Activated T-cell treated with anti-CD3 and anti-CD28 coated beads for 1 hour (primary cell): ENCODE measurements at places on chromosomes 2 and 18.

- no peak for DNase-seq
These were observed 144.6 kb upstream of the SATB2 start for GRCh38 chr2:199602271-199602895.

DNA sequence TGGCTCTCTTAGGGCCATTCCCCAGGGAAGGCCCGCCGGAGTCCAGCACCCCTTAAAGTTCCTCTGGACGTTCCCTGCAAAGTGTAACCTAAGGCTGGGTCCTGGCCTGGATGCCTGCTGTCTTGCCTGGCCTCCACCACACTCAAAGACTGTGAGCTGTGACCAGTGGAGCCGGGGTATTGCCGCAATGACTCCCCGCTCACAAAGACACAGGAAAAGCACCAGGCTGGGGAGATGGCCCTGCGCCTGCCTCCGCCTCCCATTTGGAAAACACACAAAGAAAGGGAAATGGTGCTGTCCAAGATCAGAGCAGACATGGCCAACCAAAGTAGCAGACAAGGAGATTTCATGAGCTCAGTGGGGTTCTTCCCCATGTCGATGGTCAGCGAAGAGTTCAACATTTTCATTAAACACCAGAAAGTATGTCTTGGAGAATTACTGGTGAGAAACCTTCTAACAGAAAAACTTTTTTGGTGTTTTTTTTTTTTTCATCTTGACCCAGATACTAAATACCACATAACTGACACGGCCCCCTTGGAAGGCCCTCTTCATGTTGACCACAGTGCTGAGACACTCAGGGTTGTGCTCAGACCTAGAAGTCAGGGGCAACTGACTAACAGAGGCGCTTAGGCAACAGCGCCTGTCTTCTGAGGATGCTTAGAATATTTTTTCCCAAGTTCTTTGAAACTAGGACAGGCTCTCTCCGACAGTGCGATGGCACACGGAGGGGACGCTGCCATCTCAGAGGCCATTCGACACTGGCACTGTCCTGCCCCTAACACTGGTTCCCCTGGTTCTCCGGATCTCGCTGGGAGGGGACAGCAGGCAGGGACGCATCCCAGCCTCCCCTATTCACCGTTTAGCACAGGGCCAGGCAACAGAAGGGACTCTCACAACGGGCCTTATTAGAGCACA lies 226.4 kb upstream of the ID2 start:
- DNase-seq: no peak

DNA sequence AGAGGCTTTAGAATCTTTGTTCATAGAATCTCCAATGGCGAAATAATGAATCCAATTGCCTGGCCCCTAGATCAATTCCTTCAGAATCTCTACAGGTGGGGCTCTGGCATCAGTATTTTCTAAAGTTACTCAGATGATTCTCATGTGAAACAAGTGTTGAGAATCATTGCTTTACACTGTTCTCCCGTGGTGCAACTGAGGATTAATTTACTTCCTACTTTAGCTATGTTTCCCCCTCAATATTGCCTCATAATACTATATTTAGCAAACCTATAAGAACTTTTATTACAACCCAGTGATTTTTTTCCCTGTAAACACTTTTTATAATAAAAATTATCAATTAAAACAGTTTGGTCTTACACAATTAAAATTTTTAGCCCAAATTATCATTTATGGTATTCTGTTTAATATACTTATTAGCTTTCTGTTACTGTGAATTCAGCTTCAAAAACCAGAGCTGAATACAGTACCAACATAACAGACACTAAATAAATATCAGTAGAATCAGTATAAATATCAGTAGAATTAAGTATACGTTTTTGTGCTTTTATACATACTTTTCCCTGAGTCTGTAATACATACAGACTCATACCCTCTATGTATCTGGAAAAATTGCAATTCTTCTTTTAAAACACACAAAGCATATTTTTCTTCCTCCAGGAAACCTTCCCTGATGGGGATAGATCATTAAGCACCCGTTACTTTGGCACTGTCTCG lies 20.8 kb downstream of the SLC38A11 start:
- DNase-seq: no peak

- no peak for DNase-seq
These were observed 289.1 kb downstream of the TRIB2 start for GRCh38 chr2:13005761-13006335.

DNA sequence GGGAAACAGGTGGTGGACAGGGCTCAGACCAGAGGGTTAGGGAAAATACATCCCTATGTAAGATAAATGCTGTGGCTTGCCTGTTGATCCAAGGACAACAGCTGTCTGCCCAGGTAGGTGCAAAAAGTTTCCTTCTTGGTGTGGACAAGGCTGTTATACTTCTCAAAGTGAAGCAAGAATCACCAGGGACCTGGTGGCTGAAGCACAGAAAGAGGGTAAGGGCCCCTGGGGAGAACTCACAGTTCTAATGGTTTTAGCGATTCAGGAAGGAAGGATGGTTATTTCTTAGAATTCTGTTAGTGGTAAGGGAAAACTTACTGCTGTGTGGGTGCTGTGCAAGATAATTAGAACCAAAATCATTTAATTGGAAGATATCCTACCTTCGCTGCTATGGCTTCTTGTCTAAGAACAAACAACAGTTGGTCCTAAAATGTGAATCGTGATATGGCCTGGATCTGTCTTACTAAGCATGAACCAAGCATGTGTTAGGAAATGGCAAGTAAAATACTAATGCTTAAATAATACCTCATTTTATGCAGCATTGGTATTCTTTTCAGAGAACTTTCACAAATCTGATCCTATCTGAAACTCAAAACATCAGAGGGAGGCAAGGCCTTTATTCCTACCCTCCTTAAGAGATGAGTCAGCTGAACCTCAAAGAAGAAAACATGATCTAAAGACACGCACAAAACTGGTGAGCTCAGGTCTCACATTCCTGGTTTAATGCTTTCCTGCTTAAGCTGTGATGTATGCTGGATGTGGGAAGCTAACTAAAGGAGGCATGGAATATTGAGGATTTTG lies 159.2 kb upstream of the THUMPD2 start:
- DNase-seq: no peak

- DNase-seq: peak; percentile 40
These were observed 21.7 kb downstream of the DDX18 start for GRCh38 chr2:117835990-117836760.

DNA sequence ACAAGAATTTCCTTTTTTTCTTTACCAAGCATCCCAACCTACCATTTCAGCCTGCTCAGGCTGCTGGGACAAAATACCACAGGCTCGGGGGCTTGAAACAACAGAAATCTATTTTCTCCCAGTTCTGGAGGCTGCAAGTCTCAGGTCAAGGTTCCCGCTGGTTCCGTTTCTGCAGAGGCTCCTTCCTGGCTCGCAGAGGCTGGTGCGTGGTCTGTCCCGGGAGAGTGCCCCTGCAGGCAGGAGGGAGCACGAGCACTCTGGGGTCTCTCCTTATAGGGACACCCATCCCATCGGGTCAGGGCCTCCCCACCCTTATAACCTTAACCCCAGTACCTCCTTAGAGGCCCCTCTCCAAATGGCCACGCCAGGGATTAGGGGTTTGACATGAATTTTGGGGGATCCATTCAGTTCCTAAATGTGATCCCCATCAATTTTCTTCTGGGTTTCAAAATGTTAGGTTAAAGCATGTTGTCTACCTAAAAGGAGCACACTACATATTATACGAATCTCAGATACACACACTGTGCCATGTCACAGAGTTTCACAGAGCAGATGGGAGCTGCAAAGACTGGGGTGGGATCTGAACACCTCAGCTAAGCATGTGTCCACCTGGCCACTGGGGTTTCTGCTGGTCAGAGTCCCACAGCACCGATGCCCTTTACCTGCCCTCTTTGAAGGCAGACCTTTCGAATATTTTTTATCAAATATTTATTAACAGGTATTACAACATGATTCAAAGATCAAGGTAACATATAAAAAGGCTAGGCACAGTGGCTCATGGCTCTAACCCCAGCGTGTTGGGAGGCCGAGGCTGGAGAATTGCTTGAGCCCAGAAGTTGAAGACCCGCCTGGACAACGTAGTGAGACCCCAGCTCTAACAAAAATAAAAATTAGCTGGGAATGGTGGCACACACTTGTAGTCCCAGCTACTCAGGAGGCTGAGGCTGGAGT lies 17.6 kb upstream of the ADI1 start:
- DNase-seq: no peak

- DNase-seq: no peak
These were observed 47.2 kb downstream of the USP34 start for GRCh38 chr2:61423714-61424113.

DNA sequence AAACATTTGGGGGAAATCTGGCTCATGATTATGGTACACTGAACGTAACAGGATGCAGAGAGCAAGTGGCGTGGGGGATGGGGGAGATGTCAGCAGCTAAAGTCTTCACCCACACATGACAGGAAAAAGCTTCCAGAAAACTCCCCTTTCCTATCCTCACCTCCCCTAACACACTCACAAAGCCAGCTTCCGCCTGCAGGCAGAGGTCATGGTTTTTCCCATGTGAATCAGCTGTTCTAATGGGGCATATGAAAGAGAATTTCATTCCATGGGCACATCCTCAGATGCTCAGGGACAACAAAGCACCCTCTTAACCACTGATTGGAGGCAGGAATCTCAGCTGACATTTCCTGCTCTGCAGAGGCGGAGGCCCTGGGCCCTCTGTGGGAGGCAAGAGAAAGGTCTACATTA lies 129.1 kb downstream of the TSN start:
- DNase-seq: no peak

GRCh38 chr2:20042531-20042930 lies 8.9 kb downstream of the LAPTM4A start:
- DNase-seq: no peak

DNA sequence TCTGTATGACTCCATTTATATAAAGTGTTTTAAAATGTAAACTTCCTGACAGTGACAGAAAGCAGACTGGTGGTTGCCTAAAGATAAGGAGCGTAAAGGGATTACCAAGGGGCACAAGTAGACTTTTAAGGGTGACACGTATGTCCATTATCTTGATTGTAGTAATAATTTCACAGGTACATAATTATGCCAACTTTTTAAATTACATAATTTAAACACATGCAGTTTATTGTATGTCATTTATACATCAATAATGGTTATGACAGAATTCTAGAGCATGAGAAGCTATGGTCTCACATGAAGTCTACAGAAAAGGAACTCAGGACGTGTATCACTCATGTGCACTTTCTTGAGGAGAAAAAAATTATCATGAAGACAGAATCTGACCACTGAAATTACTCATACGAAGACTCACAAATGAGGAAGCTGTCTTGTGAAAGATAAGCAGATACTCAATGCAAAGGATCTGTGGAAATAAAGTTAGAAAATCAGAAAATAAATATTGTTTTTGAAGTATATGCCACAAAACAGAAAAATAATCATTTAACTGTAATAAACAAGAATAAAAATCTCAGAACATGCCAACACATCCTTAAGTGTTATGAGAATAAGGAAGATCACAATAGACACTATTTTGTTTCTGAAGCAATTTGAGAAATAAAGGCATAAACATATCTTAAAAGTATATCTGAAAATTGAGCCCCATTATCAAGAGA lies 84.4 kb downstream of the TMEM131 start:
- DNase-seq: no peak
